ENCODE measurements at places on chromosomes 12 and 14.

- no peak for DNase-seq
These were observed 71.8 kb downstream of the CCDC60 start for GRCh38 chr12:119406308-119406707.

DNA sequence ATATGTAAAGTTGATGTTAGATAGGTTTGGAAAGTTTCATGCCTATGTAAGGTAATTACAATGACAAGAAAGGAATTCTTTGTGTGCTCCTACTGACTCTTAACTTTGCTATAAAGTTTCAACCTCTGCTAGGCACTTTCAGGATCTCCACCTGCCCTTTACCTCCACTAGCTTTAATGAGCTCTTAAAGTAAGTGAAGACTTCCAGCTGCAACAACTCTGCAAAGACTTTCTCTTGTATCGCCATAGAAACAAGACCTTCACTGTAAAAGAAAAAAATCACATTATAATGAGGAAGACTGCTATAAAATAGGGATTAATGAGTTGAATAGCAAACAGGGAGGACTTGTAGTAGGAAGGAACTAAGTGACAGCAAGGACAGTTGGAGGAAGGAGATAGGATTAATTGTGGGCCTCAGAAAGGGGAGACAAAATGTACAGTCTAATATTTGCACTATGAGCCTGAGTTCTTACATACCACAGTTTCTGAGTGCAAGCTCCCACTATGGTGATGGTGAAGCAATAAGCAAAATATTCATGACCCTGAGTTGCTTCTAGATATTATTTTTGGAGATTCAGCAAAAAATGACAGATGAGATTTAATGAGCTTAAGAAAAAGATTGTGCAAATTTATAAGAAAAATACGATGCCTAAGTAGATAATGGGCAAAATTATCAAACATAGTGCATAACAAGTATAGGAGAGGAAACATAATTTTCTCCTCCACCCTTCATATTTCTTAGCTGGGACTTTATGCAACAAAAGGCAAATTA is 66.7 kb downstream of the DHRS2 start:
- DNase-seq = no peak

DNA sequence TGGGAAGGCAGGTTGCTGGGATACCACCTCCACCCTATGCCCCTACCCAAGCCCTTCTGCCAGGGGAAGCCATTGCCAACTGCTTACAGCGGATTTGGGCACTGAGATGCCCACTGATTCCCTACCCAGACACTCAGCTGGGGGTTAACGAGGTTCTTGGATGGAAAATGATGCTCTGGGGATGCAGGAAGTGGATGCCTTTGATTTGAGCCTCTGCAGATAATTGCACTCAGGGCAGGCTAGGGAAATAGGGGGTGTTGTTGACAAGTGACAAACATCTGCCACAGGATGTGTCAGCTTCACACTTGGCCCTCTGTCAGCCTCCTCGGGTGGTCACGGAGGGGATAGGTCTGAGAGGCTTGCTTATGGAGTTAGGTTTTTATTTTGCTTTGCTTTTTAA is 57.4 kb downstream of the RPH3A start:
- no peak for DNase-seq

DNA sequence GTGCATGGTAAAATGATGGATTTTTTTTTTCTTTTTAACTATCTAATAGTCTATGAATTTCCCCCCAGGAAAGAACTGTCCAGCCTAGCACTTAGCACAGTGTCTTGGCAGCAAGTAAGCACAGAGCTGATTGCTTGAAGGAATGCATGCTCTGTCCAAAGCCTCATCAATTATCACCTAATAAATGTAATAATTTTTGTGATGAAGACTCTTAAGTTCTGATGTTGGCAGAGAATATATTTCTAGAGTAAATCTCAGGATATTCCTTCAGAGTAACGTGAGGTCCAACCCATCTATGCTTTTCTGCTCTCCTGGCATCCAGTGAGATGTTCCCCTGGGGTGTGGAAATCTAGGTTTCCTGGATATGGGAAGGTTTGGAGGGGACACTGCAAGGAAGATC is 152.4 kb downstream of the TMX1 start:
- no peak for DNase-seq

GRCh38 chr14:58167057-58167456 is 15.0 kb upstream of the ARMH4 start:
- no peak for DNase-seq

- DNase-seq = no peak
These were observed 144.8 kb upstream of the PTPRQ start for GRCh38 chr12:80299219-80299618.

DNA sequence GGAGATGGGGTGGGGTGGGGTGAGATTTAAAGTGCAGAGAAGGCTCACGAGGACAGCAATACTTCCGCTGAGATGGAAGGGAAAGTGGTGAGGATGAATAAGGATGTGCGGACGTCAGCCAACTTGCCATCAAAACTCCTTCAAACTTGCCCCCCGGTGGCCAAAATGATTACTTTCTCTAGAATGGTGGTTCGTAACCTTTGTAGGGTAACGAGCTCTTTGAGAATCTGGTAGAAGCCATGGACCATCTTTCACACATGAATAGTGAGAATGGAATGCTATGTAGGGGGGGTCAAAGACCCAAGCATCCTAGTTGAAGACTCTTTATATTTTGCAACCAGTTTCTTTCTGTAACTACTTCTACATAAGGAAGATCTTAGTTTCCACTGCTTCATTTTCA is 245.9 kb upstream of the DDHD1 start:
- DNase-seq = no peak

- no peak for DNase-seq
These were observed 1226.5 kb downstream of the GALC start for GRCh38 chr14:86766469-86766868.

DNA sequence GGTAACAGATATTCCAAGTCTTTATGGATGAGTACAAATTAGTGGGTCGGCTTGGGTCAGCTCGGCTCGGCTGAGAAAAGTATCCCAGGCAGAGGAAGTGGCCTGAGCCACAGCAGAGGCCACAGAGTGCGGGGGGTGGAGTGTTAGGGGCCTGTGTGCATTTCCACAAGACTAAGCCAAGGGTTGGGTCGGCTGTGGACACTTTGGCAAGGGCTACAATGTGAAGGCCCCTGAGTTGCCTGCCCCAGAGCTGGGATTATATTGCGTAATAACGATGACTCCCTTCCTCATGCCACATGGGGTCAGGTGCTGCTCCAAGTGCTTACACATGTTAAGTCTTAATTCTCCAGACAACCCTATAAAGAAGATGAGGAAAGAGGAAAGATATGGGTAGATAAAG is 11.4 kb downstream of the EVL start:
- DNase-seq = no peak

DNA sequence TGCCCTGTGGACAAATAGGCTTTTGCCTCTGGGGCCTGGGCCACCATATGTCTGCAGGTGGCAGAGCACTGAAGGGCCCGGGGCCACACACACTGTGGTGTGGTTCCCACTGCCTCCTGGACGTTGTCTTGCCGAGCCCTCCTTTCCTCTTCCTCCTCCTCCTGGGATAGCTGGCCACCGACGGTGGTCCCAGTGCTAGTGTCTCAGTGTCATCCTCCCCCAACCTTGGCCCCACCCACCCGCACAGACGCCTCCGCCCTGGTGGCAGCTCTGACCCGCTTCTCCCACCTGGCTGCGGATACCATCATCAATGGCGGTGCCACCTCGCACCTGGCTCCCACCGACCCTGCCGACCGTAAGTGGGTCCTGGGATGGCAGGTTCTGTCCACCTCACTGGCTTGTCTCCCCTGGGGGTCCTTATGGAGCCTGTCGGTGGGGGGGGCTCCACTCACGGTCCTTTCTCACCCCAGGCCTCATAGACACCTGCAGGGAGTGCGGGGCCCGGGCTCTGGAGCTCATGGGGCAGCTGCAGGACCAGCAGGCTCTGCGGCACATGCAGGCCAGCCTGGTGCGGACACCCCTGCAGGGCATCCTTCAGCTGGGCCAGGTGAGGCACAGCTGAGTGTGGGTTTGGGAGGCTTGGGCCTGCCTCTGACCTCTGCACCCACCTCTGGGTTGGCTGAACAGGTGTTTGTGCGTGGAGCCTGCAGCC is 23.5 kb downstream of the HIP1R start:
- no peak for DNase-seq

DNA sequence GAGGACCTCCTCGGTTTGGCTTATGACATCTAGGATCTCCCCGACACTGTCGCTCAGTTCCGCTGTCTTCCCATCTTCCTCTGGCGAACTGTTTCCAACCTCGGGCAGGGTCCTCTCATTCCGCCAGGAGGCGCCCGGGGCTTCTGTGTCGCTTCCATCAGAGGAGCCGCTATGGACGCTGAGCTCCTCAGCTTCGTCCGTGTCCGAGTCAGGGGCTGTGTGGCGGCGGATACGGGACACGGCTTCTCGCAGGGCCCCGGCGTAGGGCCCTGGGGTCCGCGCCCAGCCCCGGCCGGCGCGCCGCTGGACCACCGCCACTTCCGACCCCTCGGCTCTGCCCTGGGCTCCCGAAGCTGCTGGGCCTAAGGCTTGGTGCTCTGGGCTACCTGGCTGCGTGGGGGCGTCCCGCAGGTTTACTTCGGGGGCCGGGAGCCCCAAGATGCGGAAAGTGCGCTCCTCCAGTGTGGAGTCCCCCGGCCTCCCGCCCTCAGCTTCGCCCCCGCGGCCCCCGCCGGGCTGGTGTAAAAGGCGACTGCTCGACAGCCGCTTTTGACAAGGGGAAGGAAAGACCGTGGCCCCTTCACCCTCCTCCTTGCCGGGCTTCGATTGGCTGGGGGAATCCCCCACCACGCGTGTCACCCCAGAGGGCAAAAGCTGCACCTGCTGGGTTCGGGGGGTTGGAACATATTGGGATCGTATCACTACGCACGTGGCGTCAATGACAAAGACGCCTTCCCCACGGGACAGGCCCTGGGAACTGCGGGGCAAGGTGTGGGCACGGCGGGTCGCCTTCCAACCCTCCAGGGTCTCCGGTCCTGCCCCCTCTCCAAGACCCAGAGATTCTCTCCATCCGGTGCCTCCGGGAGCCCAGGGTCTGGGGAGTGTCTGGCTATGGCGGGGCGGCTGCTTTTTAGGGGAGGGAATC is 2.1 kb downstream of the DDN start:
- peak; percentile 62 for DNase-seq

GRCh38 chr12:68789144-68789878 is 18.7 kb upstream of the MDM2 start:
- no peak for DNase-seq

- DNase-seq = no peak
These were observed 19.9 kb downstream of the RBM19 start for GRCh38 chr12:113946175-113946574.

- DNase-seq = no peak
These were observed 135.1 kb upstream of the PDZRN4 start for GRCh38 chr12:41053046-41053445.

DNA sequence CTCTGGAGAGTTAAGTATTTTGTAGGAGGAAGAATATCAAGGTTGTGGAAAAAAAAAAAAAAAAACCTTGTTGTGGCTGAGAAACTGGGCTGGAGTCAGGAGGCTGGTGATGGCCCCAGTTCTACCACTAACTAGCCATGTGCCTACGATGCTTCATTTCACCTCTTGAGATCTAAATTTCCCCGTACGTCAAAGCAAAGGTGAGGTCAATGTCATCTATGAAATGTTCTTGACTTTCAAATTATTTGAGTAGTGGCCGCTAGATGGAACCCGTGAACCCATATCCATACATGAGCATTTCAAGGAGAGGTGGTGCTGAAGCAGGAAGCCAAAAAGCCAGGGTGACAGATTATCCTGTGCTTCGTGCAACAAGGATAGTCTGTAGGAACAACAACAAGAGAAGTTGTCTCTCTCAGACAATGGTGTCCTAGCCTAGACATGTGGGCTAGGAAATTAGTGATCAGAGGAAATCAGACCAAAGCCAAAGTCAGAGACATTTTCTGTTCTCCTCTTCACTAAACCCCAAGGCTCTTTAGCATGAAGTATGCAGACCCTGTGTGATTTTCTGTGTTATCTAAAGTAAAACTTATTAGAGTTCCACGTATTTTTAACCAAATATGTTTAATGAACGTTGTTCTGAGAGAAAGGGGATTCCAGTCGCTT is 95.5 kb upstream of the ETV6 start:
- DNase-seq = peak; percentile 25

DNA sequence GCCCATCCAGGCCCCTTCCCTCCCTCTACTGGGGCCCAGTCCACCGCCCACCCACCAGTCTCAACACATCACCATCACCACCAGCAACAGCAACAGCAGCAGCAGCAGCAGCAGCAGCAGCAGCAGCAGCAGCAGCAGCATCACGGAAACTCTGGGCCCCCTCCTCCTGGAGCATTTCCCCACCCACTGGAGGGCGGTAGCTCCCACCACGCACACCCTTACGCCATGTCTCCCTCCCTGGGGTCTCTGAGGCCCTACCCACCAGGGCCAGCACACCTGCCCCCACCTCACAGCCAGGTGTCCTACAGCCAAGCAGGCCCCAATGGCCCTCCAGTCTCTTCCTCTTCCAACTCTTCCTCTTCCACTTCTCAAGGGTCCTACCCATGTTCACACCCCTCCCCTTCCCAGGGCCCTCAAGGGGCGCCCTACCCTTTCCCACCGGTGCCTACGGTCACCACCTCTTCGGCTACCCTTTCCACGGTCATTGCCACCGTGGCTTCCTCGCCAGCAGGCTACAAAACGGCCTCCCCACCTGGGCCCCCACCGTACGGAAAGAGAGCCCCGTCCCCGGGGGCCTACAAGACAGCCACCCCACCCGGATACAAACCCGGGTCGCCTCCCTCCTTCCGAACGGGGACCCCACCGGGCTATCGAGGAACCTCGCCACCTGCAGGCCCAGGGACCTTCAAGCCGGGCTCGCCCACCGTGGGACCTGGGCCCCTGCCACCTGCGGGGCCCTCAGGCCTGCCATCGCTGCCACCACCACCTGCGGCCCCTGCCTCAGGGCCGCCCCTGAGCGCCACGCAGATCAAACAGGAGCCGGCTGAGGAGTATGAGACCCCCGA is 6.8 kb upstream of the RNU7-1 start:
- DNase-seq = peak; percentile 61

DNA sequence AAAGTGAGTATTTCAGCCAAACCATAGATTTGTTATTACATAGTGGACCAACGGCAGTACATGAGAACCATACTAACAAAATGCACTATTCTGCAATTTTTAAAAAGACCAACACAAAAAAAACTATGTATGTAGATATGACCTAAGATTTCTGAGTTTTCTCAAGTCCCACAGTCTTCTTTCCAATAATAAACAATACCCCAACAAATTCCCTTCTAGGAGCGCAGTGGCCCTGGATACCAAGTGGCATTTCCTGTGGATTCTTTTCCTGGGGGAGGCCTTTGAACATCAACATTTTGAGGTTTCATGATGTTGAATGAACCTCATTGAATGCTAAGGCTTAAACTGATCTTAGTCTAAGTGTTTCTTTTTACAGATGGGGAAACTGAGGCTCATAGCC is 210.5 kb downstream of the BCAT1 start:
- DNase-seq = no peak

DNA sequence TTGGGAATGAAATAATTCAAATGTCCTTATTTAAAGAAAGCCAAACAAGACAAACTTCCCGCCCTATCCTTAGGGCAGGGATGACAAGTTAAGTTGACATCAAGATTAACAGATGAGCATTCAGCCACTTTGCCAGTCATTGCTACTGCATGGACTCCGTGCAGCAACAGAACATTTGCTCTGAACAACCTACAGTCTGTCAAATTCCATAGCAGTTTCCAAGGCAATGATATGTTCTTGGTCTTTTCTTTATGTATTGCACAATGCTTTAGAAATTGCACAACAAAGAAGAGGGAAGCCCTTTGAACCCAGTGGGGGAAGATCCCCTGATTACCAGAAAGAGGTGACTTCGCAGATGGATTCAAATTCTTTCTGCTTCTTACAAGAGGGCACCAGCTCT is 269.8 kb downstream of the BCAT1 start:
- DNase-seq = no peak

All from stimulated activated CD4-positive, alpha-beta T cell treated with anti-CD3 and anti-CD28 coated beads, Interleukin-12 subunit alpha, Interleukin-12 subunit beta, amount 100 ng/mL, for 4 hours (primary cell).